Activated CD4-positive, alpha-beta memory T cell treated with anti-CD3 and anti-CD28 coated beads for 36 hours (primary cell): ENCODE measurements at places on chromosomes 13 and 19.

DNA sequence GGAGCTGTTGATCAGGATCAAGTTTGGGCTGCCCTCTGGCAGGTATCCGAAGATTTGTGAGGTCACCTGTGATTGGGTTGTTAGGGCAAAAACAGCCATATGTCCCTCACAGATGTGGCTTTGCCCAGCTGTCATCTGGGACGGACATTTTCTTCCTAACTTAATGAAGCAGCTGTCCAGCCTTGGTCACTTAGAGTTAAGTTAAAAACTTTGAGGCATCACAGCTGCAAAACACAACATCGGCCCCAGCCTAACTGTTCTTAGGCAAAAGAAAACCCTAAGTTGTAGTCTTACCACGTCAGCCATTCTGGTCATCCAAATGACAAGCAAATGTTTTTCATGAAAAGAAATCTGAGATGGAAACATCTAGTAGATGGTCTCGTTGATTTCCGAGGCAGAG lies 318.4 kb downstream of the DCLK1 start:
- DNase-seq: no peak

GRCh38 chr13:49604570-49604969 lies 19.2 kb upstream of the RCBTB1 start:
- DNase-seq: no peak

- DNase-seq: no peak
Observed at GRCh38 chr13:40352802-40353562, 313.5 kb downstream of the FOXO1 start.

DNA sequence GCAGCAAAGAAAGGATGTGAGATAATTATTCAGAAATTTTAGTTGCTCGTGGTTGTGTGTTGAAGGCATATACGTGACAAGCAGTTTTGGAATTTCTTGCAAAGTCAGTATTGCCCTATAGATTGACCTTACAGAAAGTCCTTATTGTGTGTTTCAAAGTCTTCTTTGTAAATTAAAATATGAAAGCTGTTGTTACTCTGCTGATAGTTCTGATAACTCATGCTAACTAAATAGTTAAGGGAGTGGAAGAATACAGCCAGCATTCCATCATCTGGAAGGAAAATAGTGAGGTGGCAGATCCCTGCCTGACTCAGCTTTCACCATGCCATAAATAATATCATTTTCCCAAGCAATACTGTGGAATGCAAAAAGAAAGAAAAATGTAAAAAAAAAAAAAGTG lies 27.2 kb downstream of the WASF3 start:
- no peak for DNase-seq

DNA sequence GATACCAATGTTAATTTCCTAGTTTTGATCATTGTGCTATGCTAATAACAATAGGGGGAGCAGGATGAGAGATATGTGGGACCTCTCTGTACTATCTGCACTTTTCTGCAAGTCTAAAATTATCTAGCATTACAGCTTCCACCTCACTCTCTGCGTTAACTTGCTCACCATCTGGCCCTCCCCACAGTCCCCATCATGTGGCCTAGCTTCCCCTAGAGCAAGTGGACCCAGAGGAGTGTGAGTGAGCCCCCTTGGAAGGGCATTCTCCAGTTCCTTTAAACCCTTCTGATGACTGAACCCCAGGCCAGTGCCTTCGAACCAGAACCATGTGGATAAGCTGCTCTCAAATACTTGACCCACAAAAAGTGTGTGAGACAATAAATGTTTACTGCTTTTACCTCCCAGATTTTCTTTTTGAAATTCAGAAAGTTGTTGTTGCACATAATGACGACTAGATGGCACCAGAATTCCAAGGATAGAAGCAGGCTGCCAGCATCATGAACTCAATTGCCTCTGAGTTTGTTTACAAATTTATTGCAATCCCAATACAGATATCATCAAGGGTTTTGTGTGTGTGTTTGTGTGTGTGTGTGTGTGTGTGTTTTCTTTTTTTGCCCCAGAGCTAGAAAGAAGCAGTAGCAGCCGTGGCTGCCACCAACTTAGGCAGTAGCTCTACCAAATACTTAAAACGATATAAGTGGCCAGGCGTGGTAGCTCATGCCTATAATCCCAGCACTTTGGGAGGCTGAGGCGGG lies 49.0 kb upstream of the ZNF780A start:
- DNase-seq: no peak

GRCh38 chr13:97468331-97468730 lies 34.4 kb downstream of the RAP2A start:
- no peak for DNase-seq

- DNase-seq: no peak
Observed at GRCh38 chr19:46722421-46723022, 5.6 kb upstream of the PRKD2 start.

DNA sequence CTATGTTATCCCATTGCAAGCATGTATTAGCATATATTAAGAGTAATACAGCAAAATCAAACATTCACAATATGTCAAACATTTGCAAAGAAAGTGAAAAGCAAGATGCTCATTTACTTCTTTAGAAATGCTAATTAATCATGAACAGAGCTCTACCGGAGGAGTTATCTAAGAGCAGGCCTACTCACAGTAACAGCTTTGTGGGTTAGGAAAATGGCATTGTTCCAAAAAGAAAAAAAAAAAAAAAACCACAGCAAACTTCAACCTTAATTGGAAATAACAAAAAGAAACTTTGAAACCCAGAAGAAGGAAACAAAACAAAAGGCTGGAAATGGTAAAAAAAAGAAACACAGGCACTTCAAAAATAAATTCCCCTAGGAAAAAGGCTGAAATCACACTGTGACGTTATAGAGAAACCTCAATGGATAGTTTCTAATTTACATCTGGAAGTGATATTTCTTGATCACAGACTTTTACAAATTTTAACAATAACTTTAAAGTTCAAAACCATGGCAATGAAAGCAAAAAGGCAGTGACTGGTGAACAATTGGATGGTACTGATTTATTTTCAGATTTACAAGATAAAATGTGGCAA lies 1236.8 kb upstream of the SPRY2 start:
- no peak for DNase-seq

DNA sequence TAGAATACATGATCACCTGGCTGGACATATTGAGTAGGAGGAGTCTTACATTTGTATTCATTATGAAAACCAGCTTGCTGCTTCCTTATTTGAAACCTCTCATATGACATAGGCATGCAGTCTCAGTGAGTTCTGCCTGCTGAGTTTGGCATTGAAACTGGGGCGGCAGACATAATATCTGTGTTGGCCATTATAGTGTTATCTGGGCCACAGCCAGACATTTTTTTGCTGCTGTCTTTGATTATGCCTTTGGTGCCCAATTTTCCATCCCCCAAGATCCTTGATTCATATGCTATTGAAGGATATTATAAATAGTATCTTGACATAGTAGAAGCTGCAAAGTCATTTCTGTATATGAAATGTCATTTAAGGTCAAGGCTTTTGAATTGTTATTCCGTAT lies 15.8 kb downstream of the FREM2 start:
- no peak for DNase-seq

DNA sequence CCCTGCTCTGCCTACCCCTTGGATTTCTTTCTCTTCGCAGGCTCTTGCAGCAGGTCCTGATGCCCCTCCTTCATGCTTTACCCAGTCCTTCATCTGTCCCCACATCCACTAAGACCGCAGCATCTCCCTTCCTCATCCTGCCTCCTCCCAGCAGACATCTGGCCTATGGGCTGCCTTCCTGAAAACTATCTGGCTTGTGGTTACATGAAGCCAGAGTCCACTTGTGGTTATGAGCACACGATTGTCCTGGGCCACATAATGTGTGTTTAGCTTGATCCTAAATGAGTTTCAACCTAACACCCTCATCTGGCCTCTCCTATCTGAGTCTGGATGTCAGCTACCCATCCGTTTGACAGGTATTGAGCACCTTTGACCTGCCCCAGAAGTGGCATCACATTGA lies 5.5 kb upstream of the ZNF175 start:
- DNase-seq: no peak

DNA sequence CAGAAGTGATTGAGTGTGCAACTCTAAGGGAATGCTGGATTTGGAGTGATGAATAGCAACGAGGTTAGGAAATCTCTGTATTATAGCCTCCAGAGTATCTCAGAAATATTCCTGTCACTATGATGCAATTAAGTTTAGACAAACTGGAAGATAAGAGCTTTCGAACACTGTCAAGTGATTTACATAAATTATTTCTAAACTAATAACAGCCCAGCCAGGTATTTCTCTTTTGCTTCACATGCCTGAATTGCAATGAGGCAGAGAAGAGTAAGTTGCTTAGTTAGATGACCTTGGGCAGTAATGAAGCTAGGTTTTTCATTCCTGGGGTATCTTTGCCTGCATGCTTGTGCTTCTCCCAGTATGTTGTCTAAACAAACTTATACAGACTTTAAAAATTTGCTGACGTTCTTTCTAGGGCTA lies 134.5 kb downstream of the LMO7 start:
- DNase-seq: no peak

- peak; percentile 36 for DNase-seq
Observed at GRCh38 chr19:34998777-34999497, 1.2 kb upstream of the GRAMD1A start.

GRCh38 chr13:73945871-73946270 lies 188.3 kb downstream of the KLF12 start:
- no peak for DNase-seq

- no peak for DNase-seq
Observed at GRCh38 chr13:48457578-48458242, 44.8 kb upstream of the LPAR6 start.

DNA sequence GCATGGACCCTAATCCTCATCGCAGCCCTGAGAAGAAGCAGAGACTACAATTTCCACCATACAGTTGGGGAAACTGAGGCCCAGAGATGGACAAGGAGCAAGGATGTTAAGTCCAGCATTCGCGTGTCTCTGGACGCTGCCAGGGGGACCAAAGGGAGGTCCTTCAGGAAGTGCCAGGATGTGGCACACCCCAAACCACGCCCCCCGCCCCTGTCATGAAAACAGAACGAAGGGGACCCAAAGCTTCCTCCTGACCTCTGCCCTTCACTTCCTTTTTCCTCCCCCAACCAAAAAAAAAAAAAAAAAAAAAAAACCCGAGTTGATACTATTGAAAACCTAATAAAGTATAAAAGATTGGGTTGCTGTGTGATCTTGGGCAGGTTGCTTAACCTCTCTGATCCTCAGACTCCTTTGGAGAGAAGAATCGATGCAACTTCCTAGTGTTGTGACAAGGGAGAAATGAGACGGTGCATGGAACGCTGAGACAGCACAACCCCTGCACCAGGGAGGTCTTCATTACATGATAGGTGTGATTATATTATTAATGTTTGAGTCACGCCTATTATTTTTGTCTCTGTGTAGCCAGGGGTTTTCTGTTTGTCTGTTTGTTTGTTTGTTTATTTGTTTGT lies 2.7 kb upstream of the ZBTB7A start:
- DNase-seq: peak; percentile 72

DNA sequence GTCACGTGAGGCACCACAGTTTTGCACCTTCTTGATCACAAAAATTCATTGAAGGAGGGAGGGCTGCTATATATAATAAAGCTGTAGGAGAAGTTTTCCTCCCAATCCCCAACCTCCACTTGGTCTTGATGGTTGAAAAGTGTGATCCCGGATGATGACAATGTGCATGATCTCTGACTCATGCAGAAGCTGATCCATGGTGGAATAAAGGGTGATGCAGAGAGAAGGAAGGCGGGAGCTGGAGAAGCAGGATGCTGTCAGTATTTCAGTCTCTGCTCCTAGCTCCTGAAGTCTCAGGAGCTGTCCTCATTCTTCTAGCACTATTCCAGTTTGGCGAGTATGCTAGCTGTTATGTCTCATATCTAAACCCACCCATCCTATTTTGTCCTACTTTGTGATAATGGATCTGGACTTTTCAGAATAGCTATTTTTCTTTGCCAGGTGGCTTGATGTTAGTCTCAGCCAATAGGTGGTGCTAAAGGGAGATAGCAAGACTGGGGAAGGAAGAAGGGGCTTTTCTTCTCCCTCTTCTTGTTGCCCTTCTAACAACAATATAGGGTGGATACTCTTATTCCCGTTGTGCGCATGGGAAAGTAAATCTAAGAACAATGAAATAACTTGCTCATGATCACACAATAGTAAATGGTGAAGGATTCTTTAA lies 65.6 kb upstream of the HTR2A start:
- DNase-seq: no peak

- no peak for DNase-seq
Observed at GRCh38 chr13:37495046-37495445, 103.5 kb downstream of the POSTN start.

DNA sequence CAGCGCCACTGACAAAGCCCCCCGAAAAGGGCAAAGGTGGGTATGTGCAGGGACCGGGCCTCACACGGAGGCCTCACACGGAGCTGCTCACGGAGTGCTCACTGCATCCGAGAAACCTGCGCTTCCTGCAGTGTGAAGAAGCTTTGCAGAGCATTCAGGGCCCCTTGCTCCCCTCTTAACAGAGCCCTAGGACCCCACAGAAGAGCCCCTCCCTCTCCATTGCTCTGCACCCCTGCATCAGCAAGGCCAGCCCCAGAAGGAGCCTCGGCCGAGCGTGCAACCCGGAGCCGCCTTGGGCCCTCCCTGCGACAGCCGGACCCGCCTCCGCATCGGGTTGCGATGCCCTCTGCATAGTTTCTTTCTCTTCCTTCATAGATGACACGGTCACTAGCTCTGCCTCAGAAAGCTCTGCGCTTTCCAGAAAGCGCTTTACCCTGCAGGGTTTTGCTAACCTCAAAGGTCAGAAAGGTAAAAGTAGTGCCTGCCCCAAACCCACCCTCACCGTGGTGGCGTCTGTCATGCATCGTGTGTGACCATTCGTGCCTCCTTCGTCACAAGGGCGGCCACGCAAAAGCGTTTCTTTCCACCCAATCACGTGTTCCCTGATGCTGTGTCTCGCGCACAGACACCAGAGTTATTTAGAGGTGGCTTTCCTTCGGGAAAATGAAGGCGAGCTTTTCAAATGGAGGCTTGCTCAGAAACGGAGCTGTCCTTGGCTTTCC lies 15.7 kb upstream of the F7 start:
- no peak for DNase-seq

- DNase-seq: no peak
Observed at GRCh38 chr13:51361106-51361505, 21.6 kb downstream of the SERPINE3 start.

DNA sequence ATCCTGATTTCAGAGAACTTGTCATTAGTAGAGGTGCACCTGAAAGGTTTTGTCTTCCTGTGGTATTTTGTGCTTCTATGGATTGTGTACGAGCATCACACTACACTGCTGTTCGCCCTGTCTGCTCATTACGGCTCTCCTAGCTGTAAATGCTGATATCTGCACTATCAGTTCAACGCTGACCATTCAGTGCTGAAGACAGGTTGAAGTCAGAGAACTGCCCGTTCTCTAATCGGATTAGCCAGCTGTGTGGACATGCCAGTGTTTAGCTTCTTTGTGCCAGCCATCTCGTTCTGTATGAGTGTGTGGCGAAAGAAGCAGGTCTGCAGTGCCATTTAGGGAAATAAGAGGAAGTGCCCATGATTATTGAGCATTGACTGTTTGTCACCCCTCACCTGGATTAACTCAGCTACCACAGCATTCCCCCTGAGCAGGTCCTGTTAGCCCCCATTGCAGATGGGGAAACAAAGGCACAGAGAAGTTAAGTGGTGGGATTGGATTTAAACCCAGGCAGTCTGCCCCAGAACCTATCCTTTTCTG lies 21.6 kb upstream of the C1QTNF9 start:
- no peak for DNase-seq

GRCh38 chr19:30955112-30956104 lies 393.8 kb downstream of the TSHZ3 start:
- DNase-seq: no peak
